ENCODE measurements at places on chromosomes 3 and 15. TPM values are rescaled to one million over a fixed set of nuclear protein-coding genes. Genes with fewer than 3 reads are reported as not detected.

GOLGA8S gene
- total RNA-seq = 0.40 TPM

DNA sequence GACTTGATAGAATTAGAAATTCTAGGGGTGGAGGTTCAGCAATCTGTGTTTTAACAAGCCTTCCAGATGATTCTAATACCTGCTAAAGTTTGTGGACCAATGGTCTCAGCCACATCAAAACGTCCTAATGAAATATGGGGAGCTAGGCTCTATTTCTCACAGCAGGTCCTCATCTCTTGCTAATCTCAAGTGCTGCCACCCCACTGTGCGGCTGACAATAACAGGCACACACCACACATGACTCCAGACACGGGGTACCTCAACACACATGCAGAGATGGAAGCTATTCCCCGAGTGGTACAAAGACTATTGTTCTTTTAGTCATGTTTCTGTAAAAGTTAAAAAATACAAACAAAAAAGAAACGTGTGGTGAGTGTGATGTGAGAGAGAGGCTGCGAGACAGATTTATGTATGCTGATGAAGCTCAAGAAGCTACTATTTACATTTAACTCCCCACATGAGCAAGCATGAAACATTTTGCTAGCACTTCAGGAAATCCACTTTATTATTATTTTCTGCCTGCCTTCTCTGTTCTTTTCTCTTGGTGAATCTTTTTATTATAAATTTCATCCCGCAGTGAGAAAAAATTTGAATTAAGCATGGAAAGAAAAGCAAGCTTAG lies 405.6 kb downstream of the MAGI1 start:
- DNase-seq = no peak

DNA sequence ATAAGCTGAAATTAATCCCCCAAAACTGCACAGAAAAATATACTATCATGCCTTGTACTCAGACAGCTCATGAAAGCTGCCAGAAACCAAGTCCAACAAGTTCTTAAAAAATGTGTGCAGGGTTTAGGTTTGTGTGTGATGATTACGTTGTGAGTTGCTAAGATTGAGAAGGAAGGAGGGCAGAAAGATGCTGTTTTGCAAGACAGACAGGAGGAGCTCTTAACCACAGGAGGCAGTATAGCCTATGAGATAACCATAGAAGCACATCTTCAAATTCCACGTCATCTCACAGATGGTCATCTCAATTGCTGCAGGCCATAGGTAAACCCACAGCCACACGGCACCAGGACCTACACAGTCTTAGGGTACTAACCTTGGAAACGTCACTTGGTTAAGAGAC lies 191.9 kb downstream of the STT3B start:
- DNase-seq = no peak

DNA sequence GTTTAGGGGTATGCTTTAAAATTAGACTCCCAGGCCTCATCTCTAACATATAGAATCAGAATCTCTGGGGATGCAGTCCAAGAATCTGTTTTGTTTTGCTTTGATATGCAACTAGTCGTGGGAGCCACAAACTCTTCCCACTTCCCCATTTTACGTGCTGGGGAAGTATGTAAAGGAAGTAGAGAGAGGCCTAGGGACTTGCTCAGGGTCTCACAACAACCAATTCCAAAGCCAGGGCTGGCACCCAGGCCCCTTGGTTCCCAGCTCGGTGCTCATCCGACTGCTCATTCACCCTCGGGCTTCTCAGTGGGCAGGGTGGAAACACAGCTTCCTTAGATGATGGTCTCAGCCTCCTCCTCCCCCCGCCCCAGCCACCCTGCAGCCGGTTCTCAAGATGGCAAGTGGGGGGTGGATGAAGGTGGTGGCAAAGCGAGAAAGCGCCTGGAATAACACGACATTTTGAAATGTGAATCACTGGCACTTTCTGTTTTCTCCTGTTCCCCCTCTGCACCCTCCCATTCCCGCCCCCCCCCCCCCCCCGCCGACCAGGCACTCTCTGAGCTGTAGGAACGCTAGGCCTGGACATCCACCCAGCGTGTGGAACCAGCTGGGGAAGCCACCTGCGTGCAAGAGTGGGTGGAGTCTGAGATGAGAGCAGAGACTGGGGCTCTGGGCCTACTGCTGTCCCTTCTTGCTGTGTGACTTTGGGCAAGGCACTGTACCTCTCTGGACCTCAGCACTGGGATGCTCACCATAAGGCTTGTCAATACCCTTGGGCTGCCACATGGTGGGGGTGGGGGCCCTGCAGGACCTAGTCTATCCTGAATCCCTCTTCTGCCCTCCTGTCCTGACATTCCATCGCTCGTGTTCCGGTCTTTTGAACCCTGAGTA lies 214.5 kb downstream of the RPLP1 start:
- no peak for DNase-seq

DNA sequence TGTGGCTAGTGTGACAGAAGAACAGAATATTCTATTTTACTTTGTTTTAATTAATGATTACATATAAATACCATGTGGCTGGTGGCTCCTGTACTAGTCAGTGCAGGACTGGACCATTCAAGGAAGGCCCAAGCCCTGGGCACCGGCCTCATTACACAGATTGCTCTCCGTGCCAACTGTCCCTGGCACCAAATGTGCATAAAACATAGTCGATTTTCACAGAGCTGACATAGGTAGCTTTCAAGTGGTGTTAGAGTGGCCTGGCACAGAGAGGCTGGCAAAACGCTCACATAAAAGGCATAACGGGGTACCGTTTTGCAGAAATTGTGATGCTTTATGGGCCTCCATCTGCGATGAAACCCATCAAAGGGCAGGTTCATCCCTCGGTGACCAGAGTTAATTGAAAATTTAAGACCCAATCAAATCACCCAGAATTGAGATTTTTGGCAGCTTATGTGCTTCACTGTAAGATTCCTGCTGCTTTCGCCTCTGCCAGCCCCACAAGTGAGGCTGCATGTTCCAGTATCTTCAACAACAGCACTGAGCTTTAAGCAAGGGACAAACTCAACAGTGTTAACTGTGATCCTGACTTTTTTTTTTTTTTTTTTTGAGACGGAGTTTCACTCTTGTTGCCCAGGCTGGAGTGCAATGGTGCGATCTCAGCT lies 25.9 kb downstream of the RFTN1 start:
- DNase-seq = no peak

GRCh38 chr3:32817558-32818228 lies at the start of gene TRIM71:
Gene TRIM71, plus strand, starts transcription at chr3:32817997. Its CDS starts 84 bp downstream, at chr3:32818081.
- no peak for DNase-seq
